ENCODE measurements at places on chromosomes 4 and X.
A peak's percentile ranks its signal among the peaks of the same experiment; 100 is the strongest.

DNA sequence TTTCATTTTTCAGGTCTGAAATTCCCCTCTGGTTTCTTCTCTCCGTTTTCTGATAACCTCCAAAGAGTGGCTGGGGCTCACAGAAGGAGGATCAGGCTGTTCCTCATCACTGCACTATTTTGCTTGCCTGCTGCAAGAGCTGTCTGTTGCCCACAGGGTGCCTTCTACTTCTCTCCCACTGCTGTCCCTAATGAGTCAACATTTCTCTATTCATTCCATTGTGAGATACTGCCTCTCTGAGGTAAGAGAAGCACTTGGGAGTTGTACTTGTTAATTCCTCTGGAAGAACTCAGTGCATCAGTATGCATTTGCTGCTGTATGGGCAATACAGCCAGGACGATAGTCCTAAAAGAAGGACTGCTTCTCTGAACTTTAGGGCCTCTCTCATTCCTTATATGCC, 34.8 kb downstream of the CT47B1 start:
- no peak for DNase-seq

DNA sequence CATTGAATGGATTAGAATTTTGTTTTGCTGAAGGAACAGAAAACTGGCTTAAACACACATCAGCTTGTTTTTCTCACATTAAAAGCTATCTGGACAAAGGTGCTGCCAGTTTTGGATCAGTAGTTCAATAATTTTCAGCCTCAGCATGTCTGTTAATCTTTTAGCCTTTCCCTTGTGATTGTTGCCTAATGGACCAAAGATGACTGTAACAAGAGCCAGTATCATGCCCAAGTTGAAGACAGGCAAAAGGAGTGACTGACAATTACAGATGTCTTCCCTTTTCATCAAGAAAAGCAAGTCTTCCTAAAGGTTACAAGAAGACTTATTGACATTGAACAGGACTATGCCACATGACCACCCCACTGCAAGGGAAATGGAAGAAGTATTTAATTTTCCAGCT, 419.7 kb downstream of the MAPK10 start:
- no peak for DNase-seq

DNA sequence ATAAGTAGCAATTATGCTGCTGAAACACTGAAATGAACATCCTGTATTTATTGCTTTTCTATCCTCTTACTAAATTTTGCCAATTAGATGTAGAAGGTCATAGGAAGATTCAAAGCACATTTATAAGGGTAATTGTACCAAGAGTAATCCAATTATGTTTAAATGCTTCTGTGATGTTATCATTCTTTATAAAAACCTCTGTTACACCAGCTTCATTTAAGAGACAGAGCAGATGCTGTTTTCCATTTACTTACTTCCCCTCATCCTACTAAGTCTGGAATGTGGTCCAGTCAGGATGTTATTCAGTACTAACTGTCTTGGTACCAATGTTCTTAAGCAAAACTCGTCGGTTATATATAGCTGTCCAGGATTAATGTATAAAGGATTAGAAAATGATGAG, 539.6 kb downstream of the PDHA2 start:
- DNase-seq: no peak

- DNase-seq: no peak
Observed at GRCh38 chr4:73617256-73617655, 3.0 kb downstream of the RASSF6 start.

DNA sequence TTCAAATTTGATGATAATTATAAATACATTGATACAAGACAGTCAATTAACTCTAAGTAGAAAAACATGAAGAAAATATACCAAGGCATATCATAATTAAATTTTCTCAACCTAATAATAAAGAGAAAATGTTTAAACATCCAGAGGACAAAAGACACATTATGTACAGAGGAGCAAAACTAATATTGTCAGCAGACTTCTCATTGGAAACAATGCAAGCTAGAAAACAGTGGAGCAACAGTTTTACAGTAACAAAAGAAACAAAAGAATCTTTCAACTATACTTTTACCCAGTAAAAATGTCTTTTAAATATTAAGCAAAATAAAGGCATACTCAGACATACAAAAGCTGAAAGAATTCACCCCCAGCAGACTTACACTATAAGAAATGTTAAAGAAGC, 238.0 kb downstream of the TMA16 start:
- no peak for DNase-seq

DNA sequence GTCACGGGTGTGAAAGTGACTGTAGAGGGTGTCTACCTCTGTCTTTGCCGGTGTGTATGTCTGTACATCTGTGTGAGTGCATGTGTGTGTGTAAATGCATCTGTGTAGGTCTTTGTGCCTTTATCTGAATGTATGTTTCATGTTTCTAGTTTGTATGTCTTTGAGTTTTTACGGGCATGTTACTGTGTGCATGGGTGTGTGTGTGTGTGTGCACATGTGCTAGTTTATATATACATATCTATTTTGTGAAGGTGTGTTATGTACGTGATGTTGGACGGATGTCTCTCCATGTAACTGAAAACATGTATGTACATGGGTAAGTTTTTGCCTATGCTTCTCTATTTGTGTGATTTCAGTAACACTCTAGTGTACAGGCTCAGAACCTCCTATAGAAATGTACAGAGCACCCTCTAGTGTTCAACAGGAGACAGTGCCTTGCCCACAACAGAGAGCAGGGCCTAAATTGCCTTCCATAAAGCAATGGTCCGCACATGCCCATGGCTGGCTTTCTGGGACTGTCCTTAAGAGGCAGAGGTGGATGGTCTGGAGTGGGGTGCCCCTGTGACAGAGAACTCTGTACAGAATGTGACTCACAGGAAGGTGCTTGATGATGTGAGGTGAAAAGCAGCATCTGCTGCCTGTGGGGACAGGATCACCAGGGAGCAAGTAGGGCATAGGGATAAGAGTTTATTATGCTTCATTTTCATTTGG, 343.5 kb downstream of the RAPGEF2 start:
- no peak for DNase-seq

- DNase-seq: peak; percentile 46
Observed at GRCh38 chrX:48919360-48919841, 577 bp upstream of the PIM2 start.

DNA sequence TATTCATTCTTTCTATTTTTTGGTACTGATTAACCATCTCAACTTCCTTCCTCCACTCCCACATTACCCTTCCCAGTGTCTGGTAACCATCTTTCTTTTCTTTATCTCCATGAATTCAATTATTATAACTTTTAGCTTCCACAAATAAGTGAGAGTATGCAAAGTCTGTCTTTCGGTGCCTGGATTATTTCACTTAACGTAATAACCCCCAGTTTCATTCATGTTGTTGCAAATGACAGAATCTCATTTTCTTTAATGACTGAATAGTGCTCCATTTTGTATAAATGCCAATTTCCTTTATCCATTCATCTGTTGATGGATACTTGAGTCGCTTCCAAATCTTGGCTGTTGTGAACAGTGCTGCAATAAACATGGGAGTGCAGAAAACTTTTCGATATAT, 940.4 kb downstream of the GLUD2 start:
- DNase-seq: no peak
